ENCODE measurements at places on chromosomes 13 and 19. TPM values are rescaled to one million over a fixed set of nuclear protein-coding genes. Genes with fewer than 3 reads are reported as not detected.

Gene SLC35E1
- total RNA-seq, result 61.7 TPM

Gene KANK3
- total RNA-seq, result 1.4 TPM

Gene ZNF507
- 34.8 TPM for total RNA-seq

Gene GGACT
- 4.0 TPM for total RNA-seq

Gene ZSCAN22
- total RNA-seq, result 4.8 TPM

Gene RDH13
- 26.4 TPM for total RNA-seq

Gene ARGLU1
- total RNA-seq, result 89.8 TPM

Gene FCAR
- total RNA-seq, result not detected

Gene PLIN5
- not detected for total RNA-seq

Gene SPTBN4
- 0.69 TPM for total RNA-seq

Gene ATXN8OS
- total RNA-seq, result not detected

Gene DAND5
- total RNA-seq, result 0.10 TPM

Gene HSPB6
- not detected for total RNA-seq

Gene ZFR2
- not detected for total RNA-seq

Gene ZNF536
- total RNA-seq, result not detected

Gene KIR3DL1
- not detected for total RNA-seq

Gene AP1M1
- 116 TPM for total RNA-seq

Gene GNA15
- total RNA-seq, result 109 TPM

Gene LRP3
- 0.13 TPM for total RNA-seq

Gene COL4A2
- 0.10 TPM for total RNA-seq

Gene LHB
- total RNA-seq, result not detected

Gene TEX101
- not detected for total RNA-seq

Gene KIR3DL2
- total RNA-seq, result 0.65 TPM

Gene KLK14
- 0.64 TPM for total RNA-seq

Gene RFC3
- 78.0 TPM for total RNA-seq

Gene ZNF285
- 0.07 TPM for total RNA-seq

Gene AMH
- total RNA-seq, result 4.5 TPM

Gene CYP4F2
- not detected for total RNA-seq

Gene GSX1
- total RNA-seq, result not detected

Gene C19orf18
- not detected for total RNA-seq

Gene ZNF439
- 3.6 TPM for total RNA-seq

Gene TEX26
- not detected for total RNA-seq

Gene MAP4K1
- total RNA-seq, result 182 TPM

Gene CXCL17
- not detected for total RNA-seq

Gene TLE2
- 1.1 TPM for total RNA-seq

Gene C19orf73
- 2.6 TPM for total RNA-seq

All from activated T-helper 1 cell treated with anti-CD3 and anti-CD28 coated beads, Interleukin-12 subunit alpha, Interleukin-12 subunit beta, Interleukin-2, Interleukin-4 antibody, amounts not matched to agents 30 ng/mL and 10 ng/mL and 1 ng/mL, durations not matched to agents 14 hours and 24 hours and 36 hours (primary cell).